ENCODE measurements at places on chromosomes 6 and 20.

DNA sequence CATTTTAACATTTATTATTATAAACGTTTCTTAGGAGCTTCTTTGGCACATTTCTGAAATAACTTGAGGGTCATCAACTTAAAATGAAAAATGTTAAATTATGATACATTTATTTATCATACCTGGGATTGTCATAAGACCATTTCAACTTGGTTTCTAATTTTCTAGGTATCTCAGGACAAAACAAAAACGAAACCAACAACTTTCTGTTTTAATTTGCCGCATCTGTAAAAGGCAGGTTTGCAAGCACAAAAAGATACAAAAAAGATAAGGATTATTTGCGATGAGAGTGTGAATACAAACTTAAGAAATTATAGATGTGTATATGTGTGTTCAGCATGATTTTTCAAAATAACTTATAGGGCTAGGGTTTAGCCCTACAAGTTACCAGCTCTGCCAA is 395.0 kb upstream of the RUNX2 start:
- no peak for DNase-seq

DNA sequence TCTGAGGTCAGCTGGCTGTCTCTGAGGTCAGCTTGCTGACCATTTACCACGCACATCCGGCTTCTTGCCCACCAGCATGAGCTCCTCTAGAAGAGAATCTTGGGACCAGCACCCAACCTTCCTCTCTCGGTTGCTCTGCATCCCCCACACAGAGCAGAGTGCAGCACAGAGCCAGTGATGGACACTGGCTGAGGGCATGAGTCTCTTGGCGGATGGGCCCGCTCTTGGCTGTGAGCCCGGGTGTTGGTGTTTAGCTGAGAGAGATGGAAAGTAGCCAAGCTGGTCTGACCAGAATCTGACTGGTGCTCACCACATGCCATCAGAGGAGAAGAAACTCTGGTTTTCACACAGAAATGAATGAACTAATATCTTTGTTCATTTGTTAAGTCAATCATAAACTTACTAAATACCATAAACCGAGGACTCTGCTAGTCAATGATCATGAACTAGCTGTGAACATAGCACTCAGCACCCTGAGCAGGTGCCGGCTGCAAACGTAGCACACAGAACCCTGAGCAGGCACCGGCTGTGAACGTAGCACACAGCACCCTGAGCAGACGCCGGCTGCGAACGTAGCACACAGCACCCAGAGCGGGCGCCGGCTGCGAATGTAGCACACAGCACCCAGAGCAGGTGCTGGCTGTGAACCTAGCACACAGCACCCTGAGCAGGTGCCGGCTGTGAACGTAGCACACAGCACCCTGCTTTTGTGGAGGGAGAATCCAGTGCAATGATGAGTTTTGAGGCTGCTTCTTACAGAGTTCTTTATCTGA is 10.4 kb upstream of the THBS2 start:
- no peak for DNase-seq

DNA sequence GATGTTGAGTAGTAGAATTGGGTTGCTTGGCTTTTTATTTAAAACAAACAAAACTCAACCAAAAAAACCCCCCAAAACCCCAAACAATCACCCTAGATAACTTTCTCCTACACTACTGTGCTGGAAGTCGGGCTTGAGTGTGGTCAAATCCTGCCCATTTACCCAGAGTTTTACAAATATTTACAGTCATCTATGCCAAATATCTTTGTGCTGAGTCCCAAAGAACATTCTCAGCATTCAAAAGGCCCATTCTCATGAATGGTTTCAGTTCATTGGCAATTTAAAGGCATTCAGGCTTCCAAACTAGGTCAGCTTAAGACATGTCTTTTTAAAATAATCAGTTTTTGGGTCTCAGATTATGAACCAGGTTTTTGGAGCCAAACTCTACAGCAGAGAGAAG is 1.8 kb downstream of the RNF144B start:
- no peak for DNase-seq

GRCh38 chr6:329888-330691 is 37.8 kb downstream of the DUSP22 start:
- no peak for DNase-seq

GRCh38 chr6:73586416-73586974 is 65.7 kb upstream of the EEF1A1 start:
- no peak for DNase-seq

DNA sequence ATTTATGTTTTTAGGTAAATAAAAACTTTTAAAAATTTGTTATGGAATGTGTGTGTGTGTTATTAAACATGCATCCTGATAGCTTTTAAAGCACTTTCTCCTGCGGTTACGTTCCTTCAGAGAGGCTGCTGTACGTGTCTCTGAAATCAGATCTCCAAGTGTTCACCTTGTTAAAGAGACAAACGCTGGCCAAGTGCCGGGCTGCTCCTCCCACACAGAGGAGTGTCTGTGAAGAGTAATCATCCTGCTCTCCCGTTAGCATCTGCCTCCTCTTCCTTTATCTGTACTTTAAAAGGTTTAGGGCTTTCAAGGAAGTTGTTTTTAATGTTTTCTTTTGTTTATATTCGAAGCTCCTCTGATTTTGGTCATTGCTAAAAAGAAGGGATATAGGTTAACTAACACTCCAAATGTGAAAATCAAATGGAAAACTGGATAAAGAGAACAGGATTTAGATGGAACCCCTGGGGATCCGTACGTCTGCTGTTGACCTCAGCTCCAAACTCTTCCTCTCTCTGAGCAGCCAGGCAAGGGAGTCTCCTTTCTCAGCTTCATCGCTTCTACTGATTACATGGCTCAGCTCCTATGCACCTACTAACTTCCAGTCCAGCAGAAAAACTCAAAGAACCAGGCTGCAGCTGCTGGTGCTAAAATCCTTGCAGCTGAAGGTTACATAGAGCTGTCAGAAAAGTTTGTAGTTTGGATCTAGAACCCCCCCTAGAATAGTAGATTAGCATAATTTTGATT is 20.0 kb downstream of the IRF4 start:
- DNase-seq: no peak

DNA sequence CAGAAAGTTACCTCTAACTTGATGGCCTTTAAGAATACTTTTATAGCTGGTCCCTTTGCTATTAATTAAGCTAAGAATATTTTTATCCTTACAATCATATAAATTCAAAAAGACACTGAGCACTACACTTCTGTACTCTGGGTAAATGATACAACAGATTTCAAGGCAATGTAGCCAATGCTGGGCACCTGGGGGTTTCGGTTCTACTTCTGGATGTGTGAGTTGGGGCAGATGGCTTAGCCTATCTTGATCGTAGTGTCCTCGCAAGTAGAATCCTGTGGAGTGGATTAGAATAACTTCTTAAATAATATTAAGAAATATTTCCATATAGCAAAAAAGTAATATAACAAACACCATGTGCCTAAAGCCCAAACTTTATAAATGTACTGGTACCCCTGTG is 96.9 kb upstream of the NT5E start:
- no peak for DNase-seq

DNA sequence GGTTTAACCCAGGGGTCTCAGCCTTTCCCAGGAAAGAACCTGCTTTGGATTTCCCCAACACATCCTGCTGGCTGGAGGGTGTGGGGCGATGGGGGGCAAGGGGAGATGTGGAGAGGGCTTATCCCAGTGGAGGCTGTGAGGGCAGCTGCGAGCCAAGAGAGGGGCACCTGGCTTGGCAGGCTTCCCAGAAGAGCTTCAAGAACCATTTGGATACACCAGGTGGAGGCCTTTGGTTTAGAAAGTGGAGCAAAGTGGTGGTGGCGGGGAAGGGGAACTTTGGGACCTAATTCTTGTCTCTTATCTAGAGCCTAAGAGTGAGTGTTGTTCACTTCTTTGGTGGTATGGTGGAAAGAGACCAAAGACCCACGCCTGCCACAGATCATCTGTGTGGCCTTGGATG is 12.4 kb downstream of the CD40 start:
- DNase-seq: no peak

DNA sequence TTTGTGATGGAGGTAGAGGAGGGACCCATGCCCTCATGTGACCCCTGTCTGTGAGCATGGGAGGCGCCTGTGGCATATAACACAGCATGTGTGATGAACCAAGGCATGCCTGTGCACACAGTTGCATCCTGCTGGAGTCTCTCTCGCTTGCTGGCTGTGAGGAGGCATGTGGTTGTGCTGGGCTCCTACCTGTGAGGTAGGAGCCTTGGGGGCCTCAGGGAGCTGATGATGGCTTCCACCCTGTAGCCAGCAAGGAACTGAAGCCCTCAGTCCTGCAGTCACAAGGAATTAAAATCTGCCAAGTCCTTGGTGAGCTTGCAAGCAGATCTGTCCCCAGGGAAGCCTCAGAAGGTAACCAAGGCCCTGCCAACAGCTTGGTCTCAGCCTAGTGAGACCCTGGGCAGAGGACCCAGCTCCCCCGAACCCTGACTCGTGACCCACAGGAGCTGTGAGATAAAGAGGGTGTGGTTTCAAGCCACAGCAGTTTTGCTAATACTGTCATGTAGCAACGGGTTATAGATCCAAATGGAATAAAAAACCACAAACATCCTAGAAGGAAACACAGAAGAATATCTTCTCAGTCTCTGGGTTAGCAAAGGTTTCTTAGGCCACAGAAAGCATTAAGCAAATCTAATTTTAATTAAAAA is 145.7 kb downstream of the WDR27 start:
- DNase-seq: no peak
